ENCODE measurements at places on chromosomes 7 and 10.
A peak's percentile ranks its signal among the peaks of the same experiment; 100 is the strongest.

- DNase-seq = no peak
Observed at GRCh38 chr10:105785721-105786120, 1144.6 kb downstream of the SORCS3 start.

DNA sequence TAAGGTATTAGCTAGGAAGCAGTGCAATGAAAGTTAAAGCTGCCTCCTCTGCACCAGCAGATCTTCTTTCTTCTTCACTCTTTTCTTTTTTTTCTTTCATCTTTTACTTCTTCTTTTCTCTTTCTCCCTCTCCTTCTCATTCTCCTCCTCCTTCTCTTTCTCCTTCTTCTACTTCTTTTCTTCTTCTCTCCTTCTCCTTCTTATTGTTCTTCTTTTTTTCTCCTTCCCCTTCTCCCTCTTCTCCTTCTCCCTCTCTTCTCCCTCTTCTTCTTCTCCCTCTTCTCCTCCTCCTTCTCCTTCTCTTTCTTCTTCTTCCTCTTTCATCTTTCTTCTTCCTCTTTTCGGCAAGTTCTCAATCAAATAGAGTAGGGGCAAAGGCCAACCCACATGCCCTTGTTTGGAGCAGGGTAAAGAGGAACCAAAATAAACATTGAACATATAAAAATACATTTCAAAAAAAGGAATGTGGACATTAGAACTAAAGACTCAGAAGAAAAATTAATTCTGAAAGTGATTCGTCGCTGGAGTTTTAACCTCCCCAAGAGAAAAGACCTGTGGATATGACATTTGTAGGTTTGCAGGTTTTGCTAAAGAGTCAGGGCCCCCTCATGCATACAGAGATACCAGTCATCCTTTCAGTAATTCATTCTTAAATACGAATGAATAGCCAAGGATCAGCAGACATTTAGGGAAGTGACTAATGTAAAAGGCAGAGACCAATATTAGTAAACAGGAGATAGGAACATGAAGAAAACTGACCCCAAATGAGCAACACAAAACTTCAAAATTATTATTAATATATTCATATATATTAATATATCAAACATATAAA, 93.0 kb upstream of the RSU1 start:
- DNase-seq = peak; percentile 30

DNA sequence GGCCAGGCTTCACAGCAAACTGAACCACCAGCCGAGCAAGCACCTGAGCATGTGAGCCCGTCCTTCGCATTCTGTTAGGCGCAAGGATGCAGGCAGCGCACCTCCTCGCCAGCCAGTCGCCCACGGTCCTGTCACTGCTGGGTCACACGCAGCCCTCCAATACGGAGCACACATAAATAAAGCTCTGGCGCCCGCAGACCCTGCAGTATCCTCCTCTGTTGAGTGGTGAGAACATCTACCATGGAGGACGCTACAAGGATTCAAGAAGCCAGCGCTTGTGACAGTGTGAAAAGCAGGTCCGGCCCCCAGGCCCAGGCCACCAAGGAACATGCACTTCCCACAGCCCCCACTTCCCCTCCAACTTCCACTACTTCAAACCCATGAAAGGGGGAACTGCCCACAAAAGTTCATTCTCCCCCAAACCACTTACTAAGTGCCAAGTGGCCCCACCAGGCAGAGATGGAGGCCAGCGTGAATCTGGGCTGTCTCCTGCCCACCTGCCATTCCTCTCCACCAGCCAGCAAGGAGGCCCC, 34.8 kb downstream of the VOPP1 start:
- DNase-seq = no peak

DNA sequence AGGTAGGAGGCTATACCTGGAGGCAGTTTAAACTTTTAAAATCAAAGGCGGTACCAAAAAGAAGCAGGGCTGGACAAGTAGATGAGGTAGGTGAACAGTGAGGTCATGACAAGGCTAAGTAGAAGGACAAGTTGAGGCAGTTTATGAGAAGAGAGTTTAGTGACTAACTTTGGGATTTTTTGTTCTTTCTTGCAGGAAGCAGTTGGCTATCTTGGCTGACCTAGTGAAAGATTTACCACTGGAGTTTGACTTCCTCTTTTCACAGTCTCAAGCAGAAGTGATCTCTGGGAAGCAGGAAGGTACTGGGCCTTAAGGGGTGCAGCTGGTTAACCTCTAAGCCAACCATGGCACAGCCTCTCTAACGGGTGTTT, 26.3 kb downstream of the ENTPD7 start:
- no peak for DNase-seq

DNA sequence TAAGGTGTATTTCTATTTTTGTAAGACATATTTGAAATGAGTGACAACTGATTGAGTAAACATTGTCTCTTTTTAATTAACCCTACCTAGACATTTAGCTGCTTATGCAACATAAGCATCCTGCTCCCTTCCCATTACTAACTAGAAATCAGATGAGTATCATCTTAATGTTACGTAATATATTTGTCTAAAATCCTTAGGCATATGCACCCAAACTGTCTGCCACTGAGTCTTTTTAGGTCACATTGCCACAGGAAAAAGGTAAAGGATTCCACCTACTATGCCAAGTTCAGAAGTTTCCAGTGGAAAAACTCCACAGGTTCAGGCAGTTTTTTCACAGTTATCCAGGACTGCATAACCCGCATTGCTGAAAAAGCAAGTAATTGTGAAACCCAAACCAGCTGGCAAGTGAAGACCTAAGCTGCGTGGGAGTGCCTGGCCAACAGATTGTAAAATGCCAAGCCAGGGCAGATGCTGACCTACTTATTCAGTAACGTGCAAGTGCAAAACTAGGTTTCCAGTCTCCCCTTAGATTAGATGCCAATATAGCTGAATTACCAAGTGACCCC, 983.7 kb downstream of the GATA3 start:
- peak; percentile 1 for DNase-seq

DNA sequence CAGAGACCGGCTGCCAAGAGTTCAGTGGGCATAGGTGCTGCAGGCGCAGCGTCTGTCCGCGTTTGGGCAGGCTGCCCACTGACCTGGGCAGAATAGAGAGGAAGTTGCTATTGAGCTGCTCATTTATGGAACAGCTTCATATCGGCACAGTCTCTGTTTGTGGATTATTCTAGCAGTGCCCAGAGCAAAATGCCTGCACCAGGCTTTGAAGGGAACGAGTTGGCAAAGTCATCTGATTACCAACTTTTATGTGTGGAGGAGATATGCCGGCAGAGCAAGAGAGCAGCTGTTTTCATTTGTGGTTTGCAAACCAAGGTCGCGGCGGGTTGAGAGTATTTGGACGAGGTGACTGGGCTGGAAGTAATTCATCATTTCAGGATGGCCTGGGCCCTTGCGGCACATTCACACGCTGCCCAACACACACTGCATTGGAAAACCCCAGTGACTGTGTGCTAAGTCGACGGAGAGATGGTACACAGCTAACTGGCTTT, 228.5 kb downstream of the TCERG1L start:
- no peak for DNase-seq

GRCh38 chr10:123574109-123574698, 92.0 kb upstream of the GPR26 start:
- DNase-seq = no peak

GRCh38 chr10:30047430-30047829, 12.0 kb downstream of the JCAD start:
- DNase-seq = no peak

- DNase-seq = no peak
Observed at GRCh38 chr7:2182461-2182860, 50.3 kb downstream of the MAD1L1 start.

DNA sequence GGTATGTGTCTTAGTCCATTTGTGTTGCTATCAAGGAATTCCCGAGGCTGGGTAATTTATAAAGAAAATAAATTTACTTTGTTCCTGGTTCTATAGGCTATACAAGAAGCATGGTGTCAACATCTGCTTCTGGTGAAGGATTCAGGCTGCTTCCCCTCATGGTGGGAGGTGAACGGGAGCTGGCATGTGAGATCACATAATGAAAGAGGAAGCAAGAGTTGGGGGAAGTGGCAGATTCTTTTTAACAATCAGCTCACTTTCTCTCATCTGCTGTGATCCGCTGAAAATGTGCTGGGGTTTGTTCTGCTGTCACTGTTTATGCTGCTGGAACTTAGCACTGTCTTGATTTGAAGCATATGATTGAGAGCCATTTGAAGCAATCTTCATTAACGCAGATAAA, 730.0 kb upstream of the SORCS1 start:
- no peak for DNase-seq

GRCh38 chr10:75825661-75826060, 394.2 kb downstream of the LRMDA start:
- no peak for DNase-seq

DNA sequence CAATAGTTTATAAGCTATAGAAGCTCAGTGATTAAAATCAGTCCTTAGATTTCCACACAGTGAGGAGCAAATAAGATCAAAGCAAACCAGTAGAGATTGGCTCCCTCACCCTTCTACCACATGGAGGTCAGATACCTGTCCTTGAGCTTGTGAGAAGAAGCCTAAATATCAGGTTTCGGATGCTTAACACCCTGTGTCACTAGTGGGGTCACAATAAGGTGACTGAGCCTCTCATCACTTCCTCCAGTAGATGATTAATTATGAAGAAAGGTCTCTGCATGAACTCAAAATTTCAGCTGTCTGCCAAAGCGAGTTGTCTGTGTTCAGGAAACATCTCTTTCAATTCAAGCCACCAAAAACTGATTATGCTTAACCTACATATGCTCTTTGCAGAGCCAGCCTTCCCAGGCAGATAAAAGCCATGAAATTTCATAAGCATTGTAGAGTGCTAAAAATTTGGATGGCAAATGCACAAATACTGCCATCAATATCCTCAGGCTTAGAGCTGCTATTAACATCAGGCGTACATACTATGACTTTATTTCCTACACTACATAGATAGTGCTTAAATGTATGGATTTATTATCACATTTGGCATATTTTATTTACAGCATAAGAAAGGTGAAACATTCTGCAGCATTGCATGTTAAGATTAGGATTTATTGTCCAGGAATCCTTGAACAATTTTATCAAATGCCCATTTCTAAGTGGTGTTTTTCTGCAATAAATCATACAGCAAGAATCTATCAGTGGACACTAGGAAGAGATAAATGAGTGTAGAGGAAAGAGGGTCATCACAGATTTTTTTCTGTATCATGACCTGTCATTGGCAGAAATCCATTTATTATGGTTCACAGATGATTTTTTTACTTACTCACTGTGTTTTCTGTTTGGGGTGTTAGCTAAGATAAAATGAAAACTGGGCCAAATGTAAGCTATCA, 285.1 kb upstream of the SP8 start:
- no peak for DNase-seq

DNA sequence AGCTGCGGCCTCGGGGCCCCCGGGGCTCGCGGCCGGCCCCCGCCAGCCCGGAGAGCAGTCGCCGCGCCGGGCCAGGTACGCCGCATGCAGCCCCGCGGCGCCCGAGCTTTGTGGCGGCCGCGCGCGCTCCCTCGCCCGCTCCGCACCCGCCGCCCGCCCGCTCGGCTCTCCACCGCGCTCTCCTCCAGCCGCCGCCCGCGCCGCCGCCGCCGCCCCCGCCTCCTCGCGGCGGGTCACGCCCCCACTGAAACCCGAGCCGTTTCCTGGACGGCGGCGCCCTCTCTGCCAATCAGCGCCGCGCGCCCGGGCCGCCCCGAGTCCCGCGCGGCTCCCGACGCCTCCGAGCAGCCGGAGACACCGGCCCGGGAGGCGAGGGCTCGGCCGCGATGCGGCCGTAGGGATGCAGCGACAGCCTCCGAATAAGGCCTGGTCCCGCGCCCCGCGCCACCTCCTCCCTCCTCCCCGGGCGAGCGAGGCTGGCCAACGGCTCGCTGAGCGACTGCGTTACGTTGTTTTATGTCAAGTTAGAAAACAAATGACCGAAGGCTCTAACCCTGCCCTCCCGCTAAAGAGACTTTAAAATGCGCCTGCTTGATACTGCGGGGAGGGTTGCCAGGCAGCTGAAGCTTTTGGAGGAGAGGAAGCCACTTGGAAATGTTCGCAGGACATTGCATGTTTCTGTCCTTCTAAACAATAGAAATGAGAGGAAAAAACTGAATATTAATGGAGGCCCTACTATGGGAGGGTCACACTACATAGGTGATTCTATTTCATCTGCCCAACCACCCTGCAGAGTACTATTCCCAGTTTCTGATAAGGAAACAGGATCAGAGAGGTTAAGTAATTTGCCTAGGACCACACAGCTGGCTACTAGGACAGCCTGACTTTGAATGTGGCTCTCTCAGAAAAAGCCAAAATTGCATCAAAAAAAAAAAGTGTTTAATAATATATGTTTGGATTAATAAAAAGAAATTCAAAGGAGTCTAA, at the start of gene FGFR2:
TSS of gene FGFR2 (minus strand) at position 182 of the 987 bp plus-strand sequence. CDS start 4,627 bp downstream, outside the sequence.
- peak; percentile 41 for DNase-seq

GRCh38 chr7:76057813-76058145, 9.9 kb downstream of the MDH2 start:
- no peak for DNase-seq

- no peak for DNase-seq
Observed at GRCh38 chr7:1591876-1592275, 22.0 kb upstream of the PSMG3 start.

- peak; percentile 67 for DNase-seq
Observed at GRCh38 chr10:843703-844102, 87.8 kb downstream of the LARP4B start.

- peak; percentile 6 for DNase-seq
Observed at GRCh38 chr7:48875045-48875916, 49.1 kb upstream of the CDC14C start.

DNA sequence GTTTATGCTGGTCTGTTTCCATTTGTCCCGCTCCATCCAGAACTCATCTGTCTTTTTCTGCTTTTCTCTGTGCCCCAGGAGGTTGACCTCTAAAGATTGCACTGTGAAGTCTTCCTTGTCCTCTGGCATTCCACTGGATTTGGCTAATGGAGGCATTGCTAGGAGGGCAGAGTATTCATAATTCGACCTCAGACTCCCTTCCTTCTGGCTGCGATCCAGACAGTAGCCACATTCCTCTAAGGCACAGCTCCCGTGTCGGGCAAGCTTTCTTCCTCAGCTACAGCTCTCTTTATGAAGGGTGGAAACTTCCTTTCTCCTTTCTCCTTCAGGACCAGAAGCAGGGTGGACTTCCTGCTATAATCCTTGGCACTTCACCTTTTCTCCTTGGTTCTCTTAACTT, 175.9 kb downstream of the BAMBI start:
- peak; percentile 41 for DNase-seq

- DNase-seq = peak; percentile 22
Observed at GRCh38 chr10:7082967-7083366, 327.9 kb downstream of the SFMBT2 start.

DNA sequence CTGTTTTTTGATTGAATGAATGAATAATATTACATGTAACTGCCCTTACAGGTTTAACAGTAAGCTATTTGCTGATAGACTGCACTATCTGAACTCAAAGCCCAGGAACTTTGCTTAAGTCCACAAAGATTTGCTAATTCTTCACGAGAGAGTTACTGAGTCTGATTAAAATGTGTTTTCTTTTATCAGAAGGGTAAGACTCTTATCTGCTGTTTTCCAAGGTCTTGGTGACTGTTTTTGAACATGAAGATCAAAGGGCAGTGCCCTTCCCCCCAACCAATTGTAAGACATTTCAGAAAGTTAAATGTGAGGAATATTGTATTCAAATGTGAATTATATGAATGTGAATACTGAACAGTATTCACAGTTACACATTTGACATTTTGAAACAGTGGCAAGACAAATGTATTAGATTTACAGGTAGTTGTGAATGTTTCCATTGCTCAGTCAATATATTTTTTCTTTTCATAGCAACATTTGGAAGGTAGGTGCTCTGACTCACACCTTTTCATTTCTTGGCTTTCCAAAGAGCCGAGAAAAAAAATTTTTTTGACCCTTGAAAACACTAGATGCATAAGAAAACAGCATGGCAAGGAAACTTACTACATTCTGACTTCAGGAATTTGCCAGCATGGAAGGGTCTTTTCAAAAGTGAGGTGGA, 62.7 kb downstream of the DKK1 start:
- DNase-seq = no peak
